Amniotic stem cell (primary cell): ENCODE measurements at places on chromosomes 13 and 19.

DNA sequence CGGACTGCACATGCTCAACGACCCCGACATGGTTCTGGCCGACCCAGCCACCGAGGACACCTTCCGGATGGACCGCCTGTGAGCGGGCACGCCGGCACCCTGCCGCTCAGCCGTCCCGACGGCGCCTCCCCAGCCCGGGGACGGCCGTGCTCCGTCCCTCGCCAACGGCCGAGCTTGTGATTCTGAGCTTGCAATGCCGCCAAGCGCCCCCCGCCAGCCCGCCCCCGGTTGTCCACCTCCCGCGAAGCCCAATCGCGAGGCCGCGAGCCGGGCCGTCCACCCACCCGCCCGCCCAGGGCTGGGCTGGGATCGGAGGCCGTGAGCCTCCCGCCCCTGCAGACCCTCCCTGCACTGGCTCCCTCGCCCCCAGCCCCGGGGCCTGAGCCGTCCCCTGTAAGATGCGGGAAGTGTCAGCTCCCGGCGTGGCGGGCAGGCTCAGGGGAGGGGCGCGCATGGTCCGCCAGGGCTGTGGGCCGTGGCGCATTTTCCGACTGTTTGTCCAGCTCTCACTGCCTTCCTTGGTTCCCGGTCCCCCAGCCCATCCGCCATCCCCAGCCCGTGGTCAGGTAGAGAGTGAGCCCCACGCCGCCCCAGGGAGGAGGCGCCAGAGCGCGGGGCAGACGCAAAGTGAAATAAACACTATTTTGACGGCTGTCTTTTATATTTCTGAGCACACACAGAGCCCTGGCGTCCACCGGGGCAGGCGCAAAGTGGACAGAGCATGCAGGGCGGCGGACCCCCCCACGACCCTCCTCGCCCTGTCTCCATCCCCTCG is 13.6 kb downstream of the COMP start:
- DNase-seq, result no peak

DNA sequence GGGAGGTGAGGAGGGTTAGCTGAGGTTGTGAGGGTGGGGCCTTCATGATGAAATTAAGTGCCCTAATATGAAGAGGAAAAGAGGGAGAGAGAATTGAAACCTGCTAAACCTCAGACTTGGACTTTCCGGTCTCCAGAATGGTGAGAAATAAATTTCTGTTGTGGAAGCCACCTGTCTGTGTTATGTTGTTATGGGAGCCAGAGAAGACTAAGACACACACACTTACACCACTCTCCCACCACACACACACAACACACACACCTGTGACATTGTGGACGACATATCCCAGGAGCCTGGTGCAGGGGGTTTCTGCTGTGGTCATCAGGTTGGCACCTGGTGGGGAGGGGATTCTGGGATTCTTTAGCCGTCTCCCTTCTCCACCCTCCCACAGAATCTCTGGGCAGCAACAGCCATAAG is 14.0 kb downstream of the KLK4 start:
- no peak for DNase-seq

DNA sequence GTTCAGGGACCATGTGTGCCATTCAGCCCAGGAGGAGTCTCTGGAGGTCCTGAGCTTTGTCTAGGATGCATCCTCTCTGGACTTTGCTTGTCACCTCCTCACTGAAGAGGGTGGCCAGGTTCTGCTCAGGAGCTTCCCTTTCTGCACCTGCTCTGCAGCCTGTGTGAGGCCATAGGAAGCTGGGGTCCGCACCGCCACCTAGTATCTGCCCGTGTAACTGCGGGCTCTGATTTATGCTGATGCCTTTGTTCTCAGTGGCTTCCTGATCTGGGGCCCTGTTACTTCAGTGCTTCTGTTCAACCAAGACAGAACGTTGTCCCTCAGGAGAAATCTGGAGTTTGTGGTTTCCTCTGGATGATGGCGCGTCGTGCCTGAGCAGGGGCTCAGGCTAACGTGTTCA is 15.5 kb downstream of the ZNF610 start:
- no peak for DNase-seq

GRCh38 chr13:98664047-98664446 is 87.1 kb upstream of the STK24 start:
- DNase-seq, result peak; percentile 38

DNA sequence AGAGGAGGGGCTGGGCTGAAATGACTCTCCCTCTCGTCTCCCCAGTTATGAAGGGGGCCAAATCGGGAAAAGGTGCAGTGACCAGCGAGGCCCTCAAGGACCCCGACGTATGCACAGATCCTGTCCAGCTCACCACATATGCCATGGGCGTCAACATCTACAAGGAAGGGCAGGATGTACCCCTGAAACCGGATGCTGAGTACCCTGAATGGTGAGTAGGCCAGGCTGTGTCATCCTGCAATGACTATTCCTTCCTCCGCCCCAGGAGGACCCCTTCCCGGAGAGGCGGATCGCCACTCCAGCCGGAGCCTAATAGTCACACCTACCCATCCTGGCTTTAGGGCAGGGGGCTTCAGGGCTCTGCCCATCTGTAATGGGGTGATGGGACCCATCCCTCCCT is 2.6 kb downstream of the MRPL54 start:
- no peak for DNase-seq

GRCh38 chr13:112675366-112675756 is 14.5 kb upstream of the ATP11A start:
- DNase-seq, result no peak

- DNase-seq, result no peak
These were observed 47.6 kb downstream of the GATAD2A start for GRCh38 chr19:19453125-19453454.

GRCh38 chr13:98521461-98522247 is 55.3 kb downstream of the STK24 start:
- no peak for DNase-seq

DNA sequence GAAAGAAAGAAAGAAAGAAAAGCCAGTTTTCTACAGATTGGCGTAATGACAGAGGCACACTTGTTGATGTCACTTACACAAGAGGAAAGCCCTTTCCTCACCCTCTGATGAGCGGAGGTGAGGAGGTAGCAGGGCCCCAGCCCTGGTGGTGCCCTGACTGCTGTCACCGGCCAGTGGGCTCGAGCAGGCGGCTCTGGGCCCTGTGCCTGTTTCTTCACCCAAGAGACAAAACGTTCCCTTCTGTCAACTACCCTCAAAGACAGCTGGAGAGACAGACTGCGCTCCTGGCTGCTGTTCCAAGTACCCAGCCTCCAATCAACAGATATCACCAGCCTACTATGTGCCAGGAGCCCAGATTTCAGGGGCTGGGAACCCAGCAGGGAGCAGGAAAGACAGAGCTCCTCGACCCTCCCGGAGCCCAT is 10.1 kb downstream of the EPS15L1 start:
- no peak for DNase-seq

DNA sequence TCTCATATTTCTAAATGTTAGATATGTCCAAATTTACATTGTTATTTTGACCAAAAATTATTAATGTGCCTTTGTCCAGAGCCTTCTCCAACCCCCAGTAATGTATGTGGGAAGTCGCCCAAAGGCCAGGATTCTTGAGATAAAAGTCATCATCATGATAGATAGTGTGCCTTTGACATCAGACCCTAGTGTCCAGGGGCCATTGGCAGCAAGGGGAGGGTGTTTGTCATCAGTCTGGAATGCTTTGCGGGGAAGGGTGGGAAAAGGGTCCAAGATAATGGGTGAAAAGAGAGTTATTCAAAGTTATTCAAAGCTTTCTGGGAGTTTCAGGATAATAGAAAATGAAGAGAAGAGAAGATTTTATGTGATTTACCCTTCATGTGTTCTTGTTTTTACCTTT is 909.5 kb upstream of the GPC6 start:
- DNase-seq, result no peak

- DNase-seq, result no peak
These were observed 9.6 kb upstream of the GPR183 start for GRCh38 chr13:99316657-99317256.

DNA sequence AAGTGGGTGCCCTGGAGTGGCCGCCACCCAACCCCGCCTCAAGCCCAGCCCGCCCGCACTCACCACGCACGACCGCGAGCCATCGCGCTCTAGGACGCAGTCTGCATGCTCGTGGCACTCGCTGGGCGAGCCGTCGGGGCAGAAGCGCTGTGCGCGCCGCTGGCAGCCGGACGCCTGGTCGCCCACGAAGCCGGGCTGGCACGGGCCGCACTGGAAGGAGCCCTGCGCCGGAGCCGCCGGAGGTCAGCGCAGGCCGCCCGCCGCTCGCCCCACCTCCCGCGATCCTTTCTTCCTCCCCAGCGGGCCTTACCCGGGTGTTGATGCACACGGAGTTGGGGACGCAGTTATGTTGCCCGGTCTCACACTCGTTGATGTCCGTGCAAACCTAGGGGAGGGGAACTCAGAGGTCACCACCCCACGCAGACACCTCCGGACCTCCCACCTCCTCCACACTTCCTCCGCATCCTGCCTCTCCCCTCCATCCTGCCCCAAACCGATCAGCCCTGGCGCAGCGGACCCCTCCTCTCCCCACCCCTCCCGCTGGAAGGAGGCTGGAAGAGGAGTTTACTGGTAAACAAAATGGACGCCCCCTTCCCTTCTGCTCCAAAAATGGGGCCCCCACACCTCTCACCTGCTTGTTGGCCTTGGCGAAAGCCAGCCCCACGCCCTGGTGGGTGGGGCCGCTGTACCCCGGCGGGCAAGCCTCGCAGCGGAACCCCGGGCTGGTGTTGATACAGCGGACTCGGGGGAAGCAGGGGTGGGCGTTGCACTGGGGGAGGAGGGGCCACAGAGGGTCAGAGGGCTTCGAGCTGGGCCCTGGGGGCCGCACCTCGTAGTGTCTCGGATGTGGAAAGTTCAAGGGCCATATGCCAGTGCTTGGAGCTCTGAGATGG is 2.3 kb downstream of the COMP start:
- DNase-seq, result no peak

GRCh38 chr13:111337206-111337605 is 16.8 kb downstream of the TEX29 start:
- peak; percentile 15 for DNase-seq

DNA sequence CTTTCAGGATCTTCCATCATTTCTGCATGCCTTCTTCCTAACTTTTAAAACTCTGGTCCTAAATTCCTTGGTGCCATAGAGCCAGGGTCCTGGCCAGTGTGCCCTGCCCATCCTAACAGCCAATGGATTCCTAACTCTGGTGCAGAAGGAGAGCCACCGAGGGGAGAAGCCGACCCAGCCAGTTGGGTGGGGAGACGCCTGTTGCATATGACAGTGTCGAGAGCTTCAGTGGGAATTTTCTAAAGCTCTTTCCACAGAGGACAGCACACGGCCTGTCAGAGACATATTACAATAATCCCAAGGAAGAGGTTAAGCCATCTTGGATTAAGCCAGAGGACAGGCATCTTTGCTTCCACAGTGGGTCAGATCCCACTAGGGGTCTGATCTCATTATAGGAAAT is 180.4 kb downstream of the ZNF536 start:
- no peak for DNase-seq

DNA sequence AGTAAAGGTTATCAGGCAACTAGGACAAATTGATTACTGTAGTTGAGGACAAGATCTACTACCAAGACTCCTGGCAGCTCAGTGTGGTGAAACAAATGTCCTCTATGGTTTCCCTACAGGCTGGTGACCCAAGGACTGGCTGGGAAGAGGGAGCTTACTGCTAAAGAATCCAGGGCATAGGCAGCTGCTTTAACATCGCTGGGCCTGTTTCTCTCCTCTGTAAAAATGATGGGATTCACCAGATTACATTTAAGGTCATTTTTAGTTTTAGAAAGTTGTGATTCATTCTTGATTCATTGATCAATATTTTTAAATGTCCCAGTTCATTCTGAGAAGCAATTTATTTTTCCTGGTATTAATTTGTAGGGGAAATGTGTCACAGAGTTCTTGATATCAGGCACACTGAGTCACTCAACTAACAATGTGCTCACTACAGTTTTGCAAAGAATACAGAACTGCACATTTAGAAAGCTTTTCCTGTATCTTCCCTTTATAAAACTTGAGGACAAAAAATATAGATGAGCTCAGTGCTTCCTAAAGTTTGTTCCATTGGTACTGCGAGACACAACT is 19.6 kb upstream of the FAM124A start:
- no peak for DNase-seq

GRCh38 chr13:82506805-82507414 is 1375.4 kb downstream of the SLITRK1 start:
- DNase-seq, result no peak

- peak; percentile 11 for DNase-seq
These were observed 12.1 kb upstream of the DACH1 start for GRCh38 chr13:71879129-71879535.

DNA sequence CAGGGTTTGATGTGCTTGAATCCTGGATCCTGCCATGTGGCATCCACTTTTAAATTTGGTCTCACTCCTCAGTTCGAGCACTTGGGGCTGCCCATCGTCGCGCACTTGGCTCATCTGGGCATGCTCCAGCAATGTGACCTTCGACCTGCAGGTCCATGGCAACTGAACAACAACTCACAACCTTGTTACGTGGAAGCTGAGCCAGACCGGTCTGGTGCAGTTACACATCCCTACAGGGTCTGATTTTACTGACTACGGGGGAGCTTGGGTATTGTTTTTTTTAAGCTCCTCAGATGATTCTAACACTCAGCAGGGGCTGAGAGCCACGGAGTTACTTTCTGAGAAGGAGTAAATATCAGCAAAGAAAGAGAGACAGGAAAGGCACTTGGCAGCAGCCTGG is 769.6 kb downstream of the UQCRFS1 start:
- DNase-seq, result no peak

DNA sequence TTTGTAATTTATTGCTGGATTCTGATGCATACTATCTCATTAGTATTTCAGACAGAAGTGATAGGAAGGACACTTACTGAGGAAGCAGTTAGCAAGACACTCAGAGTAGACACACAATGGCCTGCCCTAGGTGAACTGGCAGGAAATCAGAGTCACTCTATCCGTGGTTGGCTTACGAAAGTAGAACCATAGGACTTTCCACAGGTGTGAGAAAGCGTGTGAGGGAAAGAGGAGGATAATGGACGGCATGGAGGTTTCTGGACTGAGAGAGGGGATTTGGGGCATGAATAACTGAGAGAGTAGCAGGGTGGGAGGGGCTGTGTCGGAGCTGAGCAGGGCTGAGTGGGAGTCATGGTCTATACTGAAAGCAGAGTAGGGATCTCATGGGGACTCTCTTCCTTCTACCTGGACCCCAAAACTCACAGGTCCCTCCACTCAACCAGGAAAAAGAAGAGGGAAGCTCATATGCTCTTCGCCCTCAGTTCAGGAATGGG is 18.7 kb upstream of the EID2 start:
- no peak for DNase-seq

DNA sequence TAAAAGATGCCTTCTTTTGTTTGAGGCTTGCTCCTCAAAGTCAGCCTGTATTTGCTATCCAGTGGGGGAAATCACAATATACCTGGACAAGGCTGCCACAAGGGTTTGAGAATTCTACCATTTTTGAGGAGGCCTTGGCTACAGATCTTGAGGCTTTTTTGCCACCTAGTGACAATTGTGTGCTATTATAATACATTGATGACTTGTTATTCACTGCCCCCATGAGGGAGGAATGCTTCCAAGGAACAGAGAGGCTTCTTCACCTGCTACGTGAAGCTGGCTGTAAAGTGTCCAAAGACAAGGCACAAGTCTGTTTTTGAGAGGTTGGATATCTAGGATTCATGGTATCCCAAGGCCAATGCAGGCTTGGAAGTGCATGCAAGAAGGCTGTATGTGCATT is 72.5 kb downstream of the ZNF708 start:
- no peak for DNase-seq

GRCh38 chr13:21934284-21934683 is 263.4 kb downstream of the FGF9 start:
- no peak for DNase-seq
